ENCODE measurements at places on chromosomes 2 and 18. TPM values are rescaled to one million over a fixed set of nuclear protein-coding genes. Genes with fewer than 3 reads are reported as not detected.
A peak's percentile ranks its signal among the peaks of the same experiment; 100 is the strongest.

GRCh38 chr2:48855142-48855541 is 99.6 kb upstream of the LHCGR start:
- no peak for DNase-seq
- no peak overlapping the region for H3K4me3 ChIP-seq
- H3K36me3 ChIP-seq: no peaks in the 10 kb centered on the region
- no peak overlapping the region for H3K27ac ChIP-seq
- no peaks in the 10 kb centered on the region for H3K27me3 ChIP-seq
- no peaks in the 10 kb centered on the region for H3K4me1 ChIP-seq

GRCh38 chr2:240384711-240385450 is 50.6 kb upstream of the GPC1 start:
- H3K36me3 ChIP-seq: no peaks in the 10 kb centered on the region
- DNase-seq: no peak

Gene AQP4
- not detected for total RNA-seq

- no peaks in the 10 kb centered on the region for H3K36me3 ChIP-seq
- H3K4me3 ChIP-seq: no peak overlapping the region
- no peaks in the 10 kb centered on the region for H3K4me1 ChIP-seq
- no peak overlapping the region for H3K27ac ChIP-seq
Observed at GRCh38 chr18:25786758-25787157, 303.7 kb downstream of the SS18 start.

DNA sequence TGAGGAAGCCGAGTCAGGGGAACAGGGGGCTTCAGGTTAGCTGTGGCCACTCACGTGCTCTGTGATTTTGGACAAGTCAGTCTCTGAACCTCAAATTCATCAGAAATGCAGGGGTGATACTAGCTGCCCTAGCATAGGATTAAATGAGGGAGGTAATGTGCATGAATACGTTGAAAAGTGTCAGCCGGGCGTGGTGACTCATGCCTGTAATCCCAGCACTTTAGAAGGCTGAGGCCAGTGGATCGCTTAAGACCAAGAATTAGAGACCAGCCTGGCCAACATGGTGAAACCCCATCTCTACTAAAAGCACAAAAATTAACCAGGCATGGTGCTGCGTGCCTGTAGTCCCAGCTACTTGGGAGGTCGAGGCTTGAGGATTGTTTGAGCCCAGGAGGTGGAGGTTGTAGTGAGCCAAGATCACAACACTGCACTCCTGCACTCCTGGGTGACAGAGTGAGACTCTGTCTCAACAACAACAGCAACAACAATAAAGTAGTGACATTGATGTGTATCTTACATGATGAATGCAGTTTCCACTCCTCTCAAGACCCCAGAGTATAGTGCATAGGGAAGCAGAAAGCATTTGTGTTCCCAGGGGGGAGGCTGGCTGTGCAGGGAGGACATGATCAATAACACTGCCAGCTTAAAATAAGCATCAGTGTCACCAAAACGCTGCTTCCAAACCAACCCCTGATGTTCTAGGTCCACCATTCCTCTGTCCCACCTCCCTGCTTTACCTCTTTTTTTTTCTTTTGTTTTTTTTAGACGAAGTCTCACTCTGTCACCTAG is 68.8 kb downstream of the HNRNPLL start:
- no peak overlapping the region for H3K4me3 ChIP-seq
- DNase-seq: no peak
- no peaks in the 10 kb centered on the region for H3K36me3 ChIP-seq
- no peak overlapping the region for H3K27ac ChIP-seq
- peaks cover 5% of the 10 kb centered on the region for H3K4me1 ChIP-seq

GRCh38 chr2:43294973-43295603 is 68.7 kb upstream of the ZFP36L2 start:
- H3K27me3 ChIP-seq: no peaks in the 10 kb centered on the region
- no peak overlapping the region for H3K4me3 ChIP-seq
- DNase-seq: no peak
- H3K27ac ChIP-seq: peak overlapping the region; percentile 83
- H3K4me1 ChIP-seq: peaks cover 28% of the 10 kb centered on the region

DNA sequence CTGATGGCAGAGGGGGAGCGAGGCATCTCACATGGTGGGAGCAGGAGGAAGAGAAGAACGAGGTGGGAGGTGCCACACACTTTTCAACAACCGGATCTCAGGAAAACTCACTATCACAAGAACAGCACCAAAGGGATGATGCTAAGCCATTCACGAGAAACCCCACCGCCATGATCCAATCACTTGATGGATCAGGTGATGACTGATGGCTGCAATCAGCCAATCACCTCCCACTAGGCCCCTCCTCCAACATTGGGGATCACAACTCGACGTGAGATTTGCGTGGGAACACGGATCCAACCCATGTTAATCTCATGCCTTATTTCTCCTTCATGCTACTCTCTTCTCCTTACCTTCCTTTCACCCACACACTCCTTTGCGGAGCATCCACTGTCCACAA is 143.6 kb downstream of the ANTXR1 start:
- peaks cover 12% of the 10 kb centered on the region for H3K27me3 ChIP-seq
- no peak overlapping the region for H3K4me3 ChIP-seq
- H3K4me1 ChIP-seq: no peaks in the 10 kb centered on the region
- no peaks in the 10 kb centered on the region for H3K36me3 ChIP-seq
- H3K27ac ChIP-seq: no peak overlapping the region

DNA sequence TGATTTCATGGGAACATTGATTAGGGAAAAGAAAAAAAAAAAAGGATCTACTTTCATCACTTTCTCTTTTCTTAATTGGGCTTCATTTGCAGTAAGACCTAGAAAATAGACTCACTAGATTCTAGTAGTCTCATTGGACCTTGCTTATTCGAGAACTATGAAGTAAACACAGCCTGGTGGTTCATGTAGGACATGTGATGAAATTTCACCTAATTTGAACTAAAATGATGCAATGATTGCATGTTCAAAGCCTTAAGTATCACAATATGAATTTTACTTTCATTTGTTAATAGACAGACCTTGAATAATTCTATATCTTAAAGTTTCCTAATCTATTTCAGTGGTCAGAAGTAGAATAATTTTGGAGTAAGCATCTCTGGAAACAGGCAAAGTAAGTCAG is 688.9 kb upstream of the NRXN1 start:
- H3K4me1 ChIP-seq: no peaks in the 10 kb centered on the region
- H3K36me3 ChIP-seq: no peaks in the 10 kb centered on the region
- H3K4me3 ChIP-seq: no peak overlapping the region

- H3K4me3 ChIP-seq: no peak overlapping the region
- H3K4me1 ChIP-seq: no peaks in the 10 kb centered on the region
- DNase-seq: no peak
- H3K36me3 ChIP-seq: no peaks in the 10 kb centered on the region
- no peak overlapping the region for H3K27ac ChIP-seq
Observed at GRCh38 chr2:236215761-236216333, 47.7 kb upstream of the GBX2 start.

Measured in activated CD8-positive, alpha-beta memory T cell treated with anti-CD3 and anti-CD28 coated beads, Interleukin-2, amount 10 ng/mL, durations not matched to agents 7 days and 5 days (primary cell).